ENCODE measurements at places on chromosomes 11 and 22.

DNA sequence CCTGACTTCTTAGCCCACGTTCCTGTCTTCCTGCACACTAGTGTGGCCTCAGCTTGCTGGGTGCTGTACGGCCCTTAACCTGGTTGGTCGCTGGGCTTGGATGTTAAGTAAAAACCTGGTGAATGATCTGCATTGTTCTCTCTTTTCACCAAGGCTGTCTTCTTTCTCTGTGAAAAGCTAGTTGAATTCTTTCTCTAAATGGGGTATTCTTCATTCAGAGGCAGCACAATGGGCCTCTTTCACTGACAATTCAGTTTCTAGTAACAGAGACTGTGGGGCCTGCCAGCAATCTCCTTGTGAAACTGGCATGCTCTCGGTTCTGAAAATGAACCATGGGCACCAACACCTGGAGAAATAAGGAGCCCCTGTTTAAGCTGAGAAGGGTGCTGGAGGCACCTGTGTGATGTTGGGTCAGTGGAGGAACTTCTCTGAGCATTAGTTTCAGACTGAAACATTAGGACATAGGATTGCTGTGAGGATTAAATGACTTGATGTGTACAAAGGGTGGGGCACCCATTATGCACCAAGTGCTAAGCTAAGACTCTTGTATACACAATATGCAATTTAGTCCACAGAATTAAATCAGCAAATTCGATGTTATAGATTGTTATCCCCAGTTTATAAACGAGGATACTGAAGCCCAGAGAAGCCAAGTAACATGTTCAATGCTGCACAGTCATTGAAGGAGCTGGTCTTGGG lies 33.1 kb upstream of the ELF5 start:
- no peak for DNase-seq

- no peak for DNase-seq
These were observed 35.7 kb downstream of the CD44 start for GRCh38 chr11:35174666-35175065.

DNA sequence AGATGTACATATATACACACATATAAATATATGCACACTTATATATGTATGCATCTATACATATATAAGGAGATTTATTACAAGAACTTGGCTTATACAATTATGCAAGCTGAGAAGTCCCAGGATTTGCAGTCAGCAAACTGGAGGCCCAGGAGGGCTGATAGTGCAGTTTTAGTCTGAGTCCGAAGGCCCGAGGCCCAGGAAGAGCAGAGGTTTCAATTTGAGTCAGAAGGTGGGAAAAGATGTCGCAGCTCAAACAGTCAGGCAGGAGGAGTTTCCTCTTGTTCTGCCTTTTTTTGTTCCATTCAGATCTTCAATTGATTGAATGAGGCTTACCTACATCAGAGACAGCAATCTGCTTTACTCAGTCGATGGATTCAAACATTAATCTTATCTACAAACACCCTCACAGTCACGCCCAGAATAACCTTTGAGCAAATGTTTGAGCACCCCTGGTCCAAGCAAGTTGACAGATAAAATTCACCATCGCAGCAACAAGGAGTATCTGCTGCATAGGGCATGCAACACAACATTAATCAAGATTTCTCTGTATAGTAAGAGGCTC lies 4.0 kb upstream of the SGSM1 start:
- DNase-seq, result peak; percentile 54

DNA sequence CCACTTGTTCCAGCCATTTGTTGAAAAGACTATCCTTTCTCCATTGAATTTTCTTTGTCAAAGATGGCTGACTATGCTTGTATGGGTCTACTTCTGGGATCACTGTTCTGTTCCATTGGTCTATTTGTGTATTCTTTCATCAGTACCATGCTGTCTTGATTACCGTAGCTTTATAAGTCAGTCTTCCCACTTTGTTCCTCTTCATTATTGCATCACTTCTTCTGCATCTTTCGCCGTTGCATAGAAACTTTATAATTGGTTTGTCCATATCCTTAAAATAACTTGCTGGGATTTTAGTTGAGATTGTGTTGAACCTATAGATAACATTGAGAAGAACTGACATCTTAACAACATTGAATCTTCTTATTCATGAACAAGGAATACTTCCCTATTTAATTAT lies 598.8 kb downstream of the TBC1D22A start:
- no peak for DNase-seq

DNA sequence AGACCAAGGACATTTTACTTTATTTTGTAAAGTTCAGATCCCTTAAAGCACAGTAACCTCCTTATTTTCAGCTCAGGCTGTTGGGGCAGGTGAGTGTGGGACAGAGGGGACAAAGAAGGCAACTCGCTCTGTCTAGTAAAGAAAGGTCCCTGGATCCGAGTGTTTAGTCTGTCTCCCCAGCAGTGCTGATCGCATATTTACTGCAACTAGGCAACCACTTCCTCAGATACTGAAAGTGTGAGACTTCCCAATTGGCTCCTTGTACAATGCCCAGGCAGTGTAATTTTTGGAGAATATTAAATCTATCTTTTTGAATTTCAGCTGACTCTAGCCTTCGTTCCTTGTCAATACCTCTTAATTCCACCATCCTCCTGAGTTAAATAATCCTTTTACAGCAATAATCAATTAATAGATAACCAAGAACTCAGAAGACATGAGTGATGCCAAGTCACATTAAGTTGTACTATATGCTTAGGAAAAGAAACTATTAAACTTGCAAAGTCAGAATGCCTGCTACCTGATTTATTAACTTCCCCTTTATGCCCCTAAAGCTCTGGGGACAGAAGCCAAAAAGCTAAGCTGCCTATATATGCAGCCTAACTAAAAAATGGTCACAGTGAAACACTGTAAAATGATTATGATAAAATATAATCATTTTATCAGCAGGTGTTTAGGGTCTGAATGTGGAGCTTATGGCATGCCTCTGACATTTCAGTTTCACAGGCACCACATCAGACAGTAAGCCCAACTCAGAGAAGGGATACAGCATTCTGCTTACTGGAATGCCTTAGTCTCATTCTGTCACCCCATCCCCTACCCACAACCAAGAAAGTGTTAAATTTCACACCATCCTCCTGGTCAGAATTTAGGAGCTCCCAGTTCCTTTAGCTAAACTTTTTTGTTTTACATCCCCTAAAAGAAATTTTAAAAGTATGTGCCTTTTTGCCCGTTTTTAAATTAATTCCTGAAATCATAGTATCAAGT lies 138.7 kb downstream of the TRIM44 start:
- no peak for DNase-seq

DNA sequence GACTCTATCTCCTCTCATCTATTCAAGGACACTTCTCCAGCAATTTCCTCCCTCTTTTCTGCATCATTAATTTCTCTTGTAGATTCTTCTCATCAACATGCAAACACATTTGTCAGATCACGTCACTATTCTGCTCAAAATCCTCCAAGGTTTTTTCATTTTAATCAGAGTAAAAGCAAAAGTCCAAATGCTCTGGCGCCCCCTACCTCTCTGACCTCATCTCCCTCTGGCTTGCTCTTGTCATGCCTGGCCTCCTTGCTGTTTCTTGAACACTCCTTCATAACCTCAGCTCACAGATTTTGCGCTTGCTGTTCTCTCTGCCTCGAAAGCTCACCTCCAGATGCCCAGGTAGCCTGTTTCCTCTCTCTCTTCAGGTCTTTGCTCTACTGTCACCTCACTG lies 22.4 kb downstream of the RTCB start:
- DNase-seq, result peak; percentile 30

GRCh38 chr22:49330421-49331222 lies 497.1 kb downstream of the BRD1 start:
- no peak for DNase-seq

Measured in stimulated activated CD4-positive, alpha-beta T cell treated with anti-CD3 and anti-CD28 coated beads, Interleukin-15, amount 100 ng/mL, for 24 hours (primary cell).